ENCODE measurements at places on chromosomes 3 and 15.

GRCh38 chr3:116809208-116809607, 99.6 kb downstream of the TUSC7 start:
- DNase-seq, result no peak

DNA sequence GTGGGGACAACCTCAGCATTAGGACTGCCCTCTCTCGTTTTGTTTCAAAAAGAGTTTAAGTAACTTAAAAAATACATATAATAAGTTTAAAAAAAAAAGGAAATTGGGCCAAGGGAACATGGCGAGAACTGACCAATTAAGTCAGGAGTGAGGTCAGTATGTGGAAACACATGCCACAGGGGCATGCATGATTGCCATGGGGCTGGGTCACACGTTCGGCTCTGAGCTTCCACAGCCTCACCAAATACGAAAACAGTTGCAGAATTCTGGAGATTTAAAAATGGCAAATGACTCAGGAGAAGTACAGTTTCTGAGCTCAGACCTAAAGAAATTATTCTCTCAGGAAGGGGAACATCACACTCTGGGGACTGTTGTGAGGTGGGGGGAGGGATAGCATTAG, 24.1 kb downstream of the PDE8A start:
- DNase-seq, result no peak

- DNase-seq, result no peak
Observed at GRCh38 chr3:112304611-112305010, 10.6 kb upstream of the SLC9C1 start.

DNA sequence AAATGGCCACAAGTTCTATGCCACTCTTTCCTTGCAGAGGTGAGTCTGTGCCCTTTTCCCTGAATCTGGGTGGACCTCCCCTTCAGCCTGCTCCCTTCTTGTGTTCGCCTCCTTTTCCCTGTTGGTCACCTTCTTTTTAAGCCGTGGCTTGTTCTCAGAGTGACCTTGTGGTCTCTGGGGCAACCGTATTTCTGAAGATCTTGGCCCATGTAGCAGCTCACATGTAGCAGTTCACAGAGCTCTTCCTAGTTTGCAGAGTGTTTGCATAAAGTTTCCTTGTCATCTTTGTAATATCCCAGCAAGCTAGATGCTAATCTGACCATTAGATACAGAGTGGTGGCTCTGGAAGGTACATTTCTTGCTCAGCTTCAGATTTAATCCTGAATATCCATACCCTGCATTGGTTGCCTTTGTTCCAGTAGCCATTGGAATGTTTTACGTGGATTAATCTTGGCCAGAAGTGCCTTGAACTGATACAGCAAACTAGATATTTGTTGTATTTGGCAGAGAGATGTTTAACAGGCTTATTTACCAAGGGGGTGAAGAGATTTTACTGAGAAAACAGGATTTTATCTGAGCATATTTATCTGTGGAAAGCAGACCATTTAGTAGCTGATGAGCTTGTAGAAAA, 40.7 kb upstream of the BSN start:
- no peak for DNase-seq

- DNase-seq, result no peak
Observed at GRCh38 chr3:134064081-134064480, 34.4 kb upstream of the SLCO2A1 start.

DNA sequence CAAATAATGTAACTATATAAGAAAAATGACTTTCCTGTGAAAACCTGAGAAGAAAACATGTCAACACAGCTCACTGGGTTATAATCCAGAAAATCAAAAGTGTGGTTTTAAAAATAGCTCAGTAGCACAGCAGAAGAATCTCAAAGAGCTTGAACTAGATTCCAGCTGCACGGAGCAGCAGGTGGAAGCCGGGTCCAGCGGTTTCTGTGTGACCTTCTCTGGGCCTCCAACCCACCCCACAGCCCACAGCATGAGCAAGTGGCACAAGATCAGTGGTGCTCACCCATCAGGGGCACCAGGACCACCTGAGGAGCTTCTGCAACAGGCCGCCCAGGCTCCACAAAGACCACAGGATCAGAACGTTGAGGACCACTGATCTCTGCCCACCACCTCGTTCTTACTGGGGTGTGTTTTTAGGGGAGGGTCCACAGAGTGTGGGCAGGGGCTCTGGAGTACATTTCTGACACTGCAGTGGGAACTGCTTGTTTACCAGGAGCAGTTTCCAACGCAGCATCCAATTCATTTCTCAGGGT, 23.2 kb downstream of the SLC41A3 start:
- no peak for DNase-seq

DNA sequence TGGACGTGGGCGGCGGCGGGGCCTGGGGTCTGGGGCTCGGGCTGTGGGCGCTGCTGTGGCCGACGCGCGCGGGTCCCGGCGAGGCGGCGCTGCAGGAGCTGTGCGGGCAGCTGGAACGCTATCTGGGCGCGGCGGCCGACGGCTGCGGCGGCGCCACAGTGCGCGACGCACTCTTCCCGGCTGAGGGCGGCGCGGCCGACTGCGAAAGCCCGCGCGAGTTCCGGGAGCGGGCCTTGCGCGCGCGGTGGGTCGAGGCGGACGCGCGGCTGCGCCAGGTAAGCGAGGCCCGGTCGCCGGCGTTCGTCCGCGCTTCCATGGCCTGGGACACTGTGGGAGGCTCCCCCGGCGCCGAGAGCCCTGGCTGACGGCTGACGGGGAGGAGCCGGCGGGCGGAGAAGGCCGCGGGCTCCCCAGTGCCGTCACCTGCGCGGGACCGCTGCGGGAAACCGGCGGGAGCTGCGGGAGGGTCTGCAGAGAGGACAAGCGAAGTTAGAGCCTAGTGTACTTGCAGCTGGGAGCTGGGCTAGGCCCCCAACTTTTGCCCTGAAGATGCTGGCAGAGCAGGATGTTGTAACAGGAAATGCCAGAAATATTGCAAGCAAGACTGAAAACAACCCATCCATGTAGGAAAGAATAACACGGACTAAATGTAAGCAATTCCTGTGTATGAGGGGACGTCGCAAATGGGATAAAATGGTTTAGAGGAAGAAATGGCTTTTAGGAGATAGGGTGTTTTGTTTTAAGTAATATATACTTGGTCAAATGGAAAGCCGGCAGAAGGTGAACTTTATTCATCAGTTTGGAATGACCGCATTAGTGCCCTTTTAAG, 847 bp downstream of the WHAMM start:
- no peak for DNase-seq

DNA sequence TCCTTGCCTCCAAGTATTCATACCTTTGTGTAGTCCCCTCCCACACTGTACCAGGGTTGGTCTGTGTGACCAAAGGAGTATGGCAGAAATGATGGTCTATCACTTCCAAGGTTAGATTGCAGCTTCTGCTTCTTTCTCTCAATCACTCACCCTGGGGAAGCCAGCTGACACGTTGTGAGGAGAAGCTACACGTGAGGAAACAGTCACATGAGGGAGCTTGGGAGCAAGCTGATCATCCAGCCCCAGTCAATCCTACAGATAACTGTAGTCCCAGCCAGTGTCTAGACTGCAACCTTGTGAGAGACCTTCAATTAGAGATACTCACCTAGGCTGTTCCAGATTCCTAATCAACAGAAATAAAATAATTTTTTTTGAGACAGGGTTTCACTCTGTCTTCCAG, 6.2 kb upstream of the ZNF774 start:
- DNase-seq, result no peak

DNA sequence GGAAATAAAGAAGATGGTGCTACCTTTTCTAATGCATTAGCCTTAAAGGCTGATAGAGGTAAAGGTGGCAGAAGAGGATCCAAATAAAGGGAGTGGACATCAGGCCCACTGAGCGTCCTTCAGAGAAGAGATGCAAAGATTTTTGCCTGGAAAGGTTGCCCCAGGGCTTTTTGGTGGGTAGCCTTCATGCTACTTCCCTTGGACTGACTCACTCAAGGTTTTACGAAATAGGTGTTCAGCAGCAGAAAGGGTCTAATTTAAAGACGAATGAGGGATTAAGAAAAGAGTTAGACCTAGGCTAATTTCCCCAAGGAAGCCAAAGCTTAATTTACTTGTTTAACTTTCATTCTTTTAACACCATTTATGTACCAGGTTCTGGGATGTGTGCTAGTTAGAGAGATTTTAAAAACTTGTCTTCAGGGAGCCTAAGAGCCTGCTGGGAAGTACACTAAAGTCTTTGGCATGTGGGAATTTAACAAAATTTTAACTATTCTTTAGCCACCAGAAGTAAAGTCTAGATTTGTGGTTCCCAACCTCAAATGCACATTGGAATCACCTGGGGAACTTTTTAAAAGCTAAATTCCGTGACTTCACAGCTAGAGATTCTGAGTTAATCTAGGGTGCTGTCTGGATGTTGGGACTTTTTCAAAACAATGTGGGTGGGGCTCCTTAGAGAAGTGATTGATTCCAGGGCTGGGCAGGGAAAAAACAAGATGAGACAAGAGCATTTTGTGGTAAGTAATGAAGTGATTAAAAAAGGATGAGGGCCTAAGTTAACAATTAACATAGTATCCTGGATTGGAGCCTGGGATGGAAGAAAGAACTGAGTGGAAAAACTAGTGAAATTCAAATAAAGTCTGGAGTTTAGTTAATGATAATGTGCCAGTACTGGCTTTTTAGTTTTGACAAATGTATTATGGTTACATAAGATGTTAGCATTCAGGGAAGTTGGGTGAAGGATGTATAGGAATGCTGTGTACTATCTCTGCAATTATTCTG, 3.4 kb downstream of the IL20RB start:
- DNase-seq, result no peak

- DNase-seq, result no peak
Observed at GRCh38 chr15:89504166-89504565, 7.8 kb upstream of the RHCG start.
